ENCODE measurements at places on chromosomes 12 and 14.

DNA sequence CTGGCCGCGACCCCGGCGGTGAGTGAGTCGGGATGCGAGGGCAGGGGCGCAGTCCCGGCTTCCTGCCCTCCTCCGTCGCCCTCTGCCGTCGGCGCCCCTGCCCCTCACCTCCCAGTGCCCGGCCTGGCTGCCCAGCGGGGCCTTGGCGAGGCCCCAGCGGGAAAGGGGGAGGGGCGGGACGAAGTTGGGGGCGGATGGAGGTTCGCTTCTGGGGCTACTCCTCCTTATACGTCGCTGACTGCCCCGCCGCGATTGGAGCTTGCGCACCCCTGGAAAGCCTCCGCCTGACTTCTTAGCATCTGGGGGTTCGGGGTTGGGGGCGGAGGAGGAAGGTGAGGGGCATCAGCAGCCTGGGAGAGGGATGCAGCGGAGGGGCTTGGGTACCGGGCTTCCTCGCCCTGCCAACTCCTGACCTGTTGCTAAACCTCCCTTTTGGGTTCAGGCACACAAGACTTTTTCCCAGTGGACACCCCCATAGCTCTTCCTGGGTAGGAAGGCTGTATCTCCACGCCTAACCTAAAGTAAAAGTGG lies 406 bp downstream of the TMEM263 start:
- peak; percentile 85 for DNase-seq

DNA sequence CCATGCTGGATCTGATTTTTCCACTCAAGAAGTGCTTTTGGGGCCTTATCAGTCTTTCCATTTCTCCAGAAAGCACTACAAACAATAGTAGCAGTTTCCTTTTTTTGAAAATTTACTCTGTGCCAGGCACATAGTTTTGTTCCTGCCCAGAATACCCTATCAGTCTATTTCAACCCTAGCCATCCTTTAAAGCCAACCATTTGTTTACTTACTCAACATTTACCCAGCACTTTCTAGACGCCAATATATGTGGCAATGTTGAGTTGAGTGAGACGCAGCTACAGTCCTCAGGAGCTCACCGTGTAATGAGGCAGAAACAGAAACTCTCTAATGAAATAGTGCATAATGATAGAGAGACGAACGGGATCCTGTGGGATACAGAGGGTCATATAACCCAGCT lies 32.9 kb upstream of the CHST11 start:
- no peak for DNase-seq

GRCh38 chr12:49899921-49900320 lies 3.8 kb downstream of the FAIM2 start:
- no peak for DNase-seq

DNA sequence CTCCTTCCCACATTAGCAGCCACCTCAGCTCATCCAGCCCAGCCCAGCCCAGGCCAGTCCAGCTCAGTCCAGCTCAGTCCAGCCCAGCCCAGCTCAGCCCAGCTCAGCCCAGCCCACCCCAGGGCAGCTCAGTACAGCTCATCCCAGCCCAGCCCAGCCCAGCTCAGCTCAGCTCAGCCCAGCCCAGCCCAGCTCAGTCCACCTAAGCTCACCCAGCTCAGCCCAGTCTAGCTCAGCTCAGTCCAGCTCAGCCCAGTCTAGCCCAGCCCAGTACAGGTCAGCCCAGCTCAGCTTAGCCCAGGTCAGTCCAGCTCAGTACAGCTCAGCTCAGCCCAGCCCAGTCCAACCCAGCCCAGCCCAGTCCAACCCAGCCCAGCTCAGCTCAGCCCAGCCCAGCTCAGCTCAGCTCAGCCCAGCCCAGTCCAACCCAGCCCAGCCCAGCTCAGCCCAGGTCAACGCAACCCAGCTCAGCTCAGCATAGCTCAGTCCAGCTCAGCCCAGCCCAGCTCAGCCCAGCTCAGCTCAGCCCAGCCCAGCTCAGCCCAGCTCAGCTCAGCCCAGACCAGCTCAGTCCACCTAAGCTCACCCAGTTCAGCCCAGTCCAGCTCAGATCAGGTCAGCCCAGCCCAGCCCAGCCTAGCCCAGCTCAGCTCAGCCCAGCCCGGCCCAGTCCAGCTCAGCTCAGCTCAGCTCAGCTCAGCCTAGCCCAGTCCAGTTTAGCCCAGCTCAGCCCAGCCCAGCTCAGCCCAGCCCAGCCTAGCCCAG lies 63.0 kb downstream of the TMEM121 start:
- no peak for DNase-seq

DNA sequence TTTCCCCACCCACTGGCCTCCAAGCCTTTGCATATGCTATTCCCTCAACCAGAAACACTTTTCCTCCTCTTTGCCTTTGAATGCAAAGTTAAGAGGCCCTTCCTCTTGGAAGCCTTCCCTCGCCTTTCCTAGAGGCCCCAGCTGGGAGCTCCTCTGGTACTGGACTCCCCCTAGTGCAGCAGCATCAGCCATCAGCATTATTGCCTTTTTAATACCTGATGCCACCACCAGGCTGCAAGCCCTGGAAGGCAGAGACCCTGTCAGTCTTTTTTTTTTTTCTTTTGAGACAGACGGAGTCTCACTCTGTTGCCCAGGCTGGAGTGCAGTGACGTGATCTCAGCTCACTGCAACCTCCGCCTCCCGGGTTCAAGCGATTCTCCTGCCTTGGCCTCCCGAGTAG lies 19.1 kb upstream of the PLA2G1B start:
- no peak for DNase-seq

GRCh38 chr12:124626971-124627411 lies 59.6 kb upstream of the NCOR2 start:
- no peak for DNase-seq

- DNase-seq = no peak
Measured at GRCh38 chr12:170371-171225, 43.4 kb downstream of the SLC6A12 start.

DNA sequence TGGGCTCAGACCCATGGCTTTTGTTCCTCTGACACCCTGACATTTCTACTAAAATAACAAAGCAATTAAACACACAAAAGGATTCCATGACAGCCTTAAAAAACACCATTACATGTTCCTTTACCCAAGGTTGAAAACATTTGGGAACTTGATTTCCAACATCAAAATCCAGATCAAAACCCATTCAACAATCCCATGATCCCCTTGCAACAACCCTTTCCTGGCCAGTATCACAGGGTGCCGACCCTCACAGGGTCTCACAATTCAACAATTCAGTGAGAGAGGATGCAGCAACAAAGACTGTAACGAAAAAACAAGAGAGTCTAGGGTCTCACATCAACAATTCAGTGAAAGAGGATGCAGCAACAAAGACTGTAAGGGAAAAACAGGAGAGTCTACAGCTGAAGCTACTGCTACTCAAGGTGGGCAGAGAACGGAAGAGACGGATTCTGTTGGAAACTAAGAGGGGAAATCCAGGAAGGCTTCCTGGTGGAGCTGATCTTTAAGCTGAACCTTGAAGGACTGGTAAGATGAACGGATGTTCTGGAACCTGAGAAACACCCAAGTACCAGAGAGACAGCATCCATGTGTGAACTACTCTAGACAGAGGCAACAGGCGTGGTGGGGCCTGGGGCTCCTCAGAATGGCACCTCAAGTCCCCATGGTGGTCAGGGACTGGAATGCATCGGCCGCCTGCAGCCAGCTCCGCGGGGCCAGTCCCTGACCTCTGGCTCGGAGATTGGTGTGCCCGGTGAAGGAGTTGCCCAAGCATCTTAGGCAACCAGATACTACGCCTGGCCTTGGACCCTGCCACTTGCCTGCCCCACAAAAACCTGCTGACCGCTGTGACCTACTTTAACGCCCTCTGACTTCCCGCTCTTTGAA lies 22.7 kb upstream of the ZFP36L1 start:
- no peak for DNase-seq

DNA sequence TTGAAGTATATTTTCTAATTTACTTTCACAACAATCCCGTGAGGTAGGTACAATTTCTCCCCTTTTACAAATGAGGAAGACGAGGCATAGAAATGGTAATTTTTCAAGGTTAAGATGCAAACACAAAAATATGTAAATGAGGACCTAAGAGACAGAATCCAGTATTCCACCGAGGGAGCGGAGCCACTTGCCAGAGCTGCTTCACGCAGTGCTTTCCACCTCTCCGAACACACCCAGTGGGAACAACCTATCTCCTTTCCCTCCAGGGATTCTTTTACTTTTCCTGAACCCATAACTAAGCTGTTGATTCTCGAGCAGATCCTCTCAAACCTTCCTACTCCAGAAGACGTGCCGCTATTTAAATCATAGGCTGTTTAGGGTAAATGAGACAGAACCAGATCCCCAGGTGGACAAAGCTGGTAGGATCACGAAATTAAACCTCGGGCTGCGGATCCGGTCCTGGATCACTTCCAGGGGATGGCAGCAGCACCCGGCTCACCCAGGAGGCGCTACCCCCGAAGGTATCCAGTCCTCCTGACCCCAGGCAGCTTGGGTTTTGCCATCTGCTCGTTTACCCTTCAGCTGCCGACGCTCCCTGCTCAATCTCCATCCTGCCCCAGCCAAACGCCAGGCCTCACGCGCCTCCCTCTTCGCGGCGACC lies 1.5 kb downstream of the DDHD1 start:
- peak; percentile 54 for DNase-seq

- DNase-seq = peak; percentile 53
Measured at GRCh38 chr14:54338696-54339317, 58.0 kb upstream of the CDKN3 start.

DNA sequence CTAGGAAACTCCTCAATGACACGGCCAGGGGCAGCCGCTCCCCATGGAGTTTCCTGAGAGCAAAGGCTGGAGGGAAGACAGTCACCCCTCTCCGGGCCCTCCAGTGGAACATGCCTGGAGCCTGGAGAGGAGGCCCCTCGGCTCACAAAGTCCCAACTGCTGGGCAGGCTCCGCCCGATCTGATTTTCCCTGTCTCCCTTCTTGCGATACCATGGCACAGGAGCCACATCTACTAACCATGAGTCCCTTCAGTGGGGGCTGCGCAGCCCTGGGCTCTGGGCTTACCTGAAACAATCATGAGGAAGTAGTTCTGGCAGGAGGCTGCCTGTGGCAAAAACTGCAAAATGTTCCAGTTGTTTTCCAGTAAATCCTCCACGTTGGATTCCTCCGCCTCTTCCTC lies 15.3 kb downstream of the P2RX2 start:
- no peak for DNase-seq

DNA sequence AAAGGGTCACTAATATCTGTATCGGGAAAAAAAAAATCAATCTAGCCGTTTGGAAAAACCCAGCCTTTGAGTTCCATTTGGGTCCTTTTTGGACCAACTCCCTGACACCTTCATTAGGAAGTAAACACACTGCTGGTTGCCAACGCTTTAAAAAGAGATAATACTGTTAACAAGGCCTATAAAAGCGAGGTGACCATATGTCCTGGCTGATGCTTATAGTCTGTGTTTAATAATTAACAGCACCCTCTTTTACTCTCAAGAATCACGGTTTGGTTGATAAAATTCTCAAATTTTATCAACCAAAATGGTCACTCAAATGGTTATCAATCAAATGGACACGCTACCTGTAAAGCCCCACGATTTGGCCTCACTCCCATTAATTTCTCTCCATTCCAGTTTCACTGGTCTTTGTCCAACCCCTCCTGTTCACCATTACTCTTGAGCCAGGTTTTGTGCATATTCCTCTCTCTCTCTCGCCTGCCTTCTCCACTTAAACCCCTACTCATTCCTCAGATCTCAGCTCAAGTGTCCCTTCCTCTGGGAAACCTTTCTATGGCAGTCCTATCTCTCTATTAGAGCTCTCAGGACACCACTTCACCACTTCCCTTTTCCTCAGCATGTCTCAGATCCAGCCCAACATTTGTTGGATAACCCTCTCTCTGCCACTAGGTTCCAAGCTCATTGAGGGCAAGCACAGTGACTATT lies 9.5 kb downstream of the BTG1 start:
- no peak for DNase-seq

Data from ACHN (cell line).